ENCODE measurements at places on chromosomes 12 and 14.

- DNase-seq: no peak
Measured at GRCh38 chr14:24595073-24595808, 14.2 kb downstream of the GZMH start.

DNA sequence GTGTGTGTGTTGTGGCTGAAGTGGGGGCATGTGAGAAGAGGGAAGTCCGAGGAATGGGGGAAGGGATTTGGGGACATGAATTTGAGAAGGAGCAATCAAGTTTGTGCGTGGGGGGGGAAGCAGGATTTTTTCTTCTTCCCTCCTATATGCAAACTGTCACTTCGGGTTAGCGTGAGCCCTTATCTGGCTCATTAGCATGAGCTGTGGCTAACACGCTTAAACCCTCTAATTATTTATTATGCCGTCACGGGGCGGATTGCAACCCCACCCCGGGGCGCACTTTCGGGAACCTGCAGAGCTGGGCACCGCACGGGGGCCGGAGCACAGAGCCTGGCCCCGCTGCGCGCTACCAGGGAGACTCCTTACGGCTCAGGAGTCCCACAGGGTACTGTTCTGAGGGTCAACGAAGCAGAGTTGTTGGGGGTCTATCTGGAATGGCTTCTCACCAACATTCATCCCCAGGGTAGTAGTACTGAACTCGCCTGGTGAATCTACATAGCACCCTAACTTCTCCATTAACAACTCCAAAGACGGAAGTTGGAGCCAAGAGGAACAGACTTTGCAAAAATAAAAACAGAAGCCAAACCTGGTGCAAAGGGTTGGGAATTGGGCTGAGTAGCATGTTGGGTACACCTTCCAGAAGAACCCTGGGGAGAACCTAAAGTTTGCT is 6.4 kb upstream of the ASCL1 start:
- DNase-seq: no peak

DNA sequence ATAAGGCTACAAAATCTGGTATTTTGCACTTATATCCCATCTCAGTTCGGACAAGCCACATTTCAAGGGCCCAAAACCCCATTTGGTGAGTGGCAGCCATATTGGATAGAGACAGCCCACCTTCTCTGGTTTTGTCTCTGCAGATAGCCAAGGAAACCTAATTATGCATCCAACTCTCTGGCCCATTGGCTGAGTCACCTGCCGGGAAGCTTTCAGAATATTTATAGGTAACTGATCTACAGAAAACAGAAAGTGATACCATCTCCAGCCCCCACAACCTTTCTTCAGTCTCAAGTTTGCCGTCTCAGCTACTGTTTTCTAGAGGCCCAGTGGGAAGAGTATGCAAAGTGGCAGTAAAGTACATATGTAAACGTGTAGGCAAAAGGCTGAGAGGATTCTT is 33.7 kb upstream of the PPP1CC start:
- DNase-seq: no peak

GRCh38 chr12:39966721-39967120 is 139.2 kb downstream of the SLC2A13 start:
- no peak for DNase-seq

DNA sequence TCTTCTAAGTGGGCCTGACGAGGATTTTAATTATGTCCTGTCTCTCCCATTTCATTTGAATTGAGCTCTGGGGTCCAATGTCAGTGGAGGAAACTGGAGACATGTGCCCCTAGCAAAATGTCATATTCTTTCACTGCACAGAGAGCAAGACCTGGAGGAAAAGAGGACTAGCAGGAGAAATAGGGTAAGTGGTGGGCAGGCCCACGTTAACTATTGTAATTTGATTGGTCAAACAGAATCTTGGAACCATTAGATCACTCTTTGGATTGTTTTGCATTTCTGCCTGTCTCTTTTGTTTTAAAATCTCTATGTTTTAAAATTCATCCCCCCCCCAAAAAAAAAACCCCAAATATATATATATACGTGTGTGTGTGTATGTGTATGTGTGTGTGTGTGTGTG is 113.9 kb upstream of the PELI2 start:
- DNase-seq: no peak

DNA sequence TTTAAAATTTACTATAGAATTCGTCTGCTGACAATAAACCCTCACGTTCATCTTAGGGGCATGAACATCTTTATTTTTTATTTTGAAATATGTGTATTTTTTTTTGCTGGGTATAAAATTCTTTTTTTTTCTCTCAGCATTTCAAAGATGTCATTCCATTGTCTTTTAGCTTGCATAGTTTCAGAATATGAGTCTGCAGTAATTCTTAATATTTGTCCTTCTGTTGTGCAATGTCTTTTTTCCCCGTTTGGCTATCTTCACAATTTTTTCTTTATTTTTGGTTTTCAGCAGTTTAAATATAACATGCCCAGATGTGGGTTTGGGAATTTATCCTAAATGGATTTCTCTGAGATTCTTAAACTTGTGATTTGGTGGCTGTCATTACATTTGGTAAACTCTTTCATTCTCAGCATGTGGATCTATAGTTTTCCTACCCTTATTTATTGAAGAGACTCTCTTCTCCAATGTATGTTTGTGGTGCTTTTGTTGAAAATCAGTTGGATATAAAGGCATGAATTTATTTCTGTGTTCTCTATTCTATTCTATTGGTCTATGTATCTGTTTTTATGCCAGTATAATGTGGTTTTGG is 37.8 kb upstream of the PLBD1 start:
- no peak for DNase-seq

DNA sequence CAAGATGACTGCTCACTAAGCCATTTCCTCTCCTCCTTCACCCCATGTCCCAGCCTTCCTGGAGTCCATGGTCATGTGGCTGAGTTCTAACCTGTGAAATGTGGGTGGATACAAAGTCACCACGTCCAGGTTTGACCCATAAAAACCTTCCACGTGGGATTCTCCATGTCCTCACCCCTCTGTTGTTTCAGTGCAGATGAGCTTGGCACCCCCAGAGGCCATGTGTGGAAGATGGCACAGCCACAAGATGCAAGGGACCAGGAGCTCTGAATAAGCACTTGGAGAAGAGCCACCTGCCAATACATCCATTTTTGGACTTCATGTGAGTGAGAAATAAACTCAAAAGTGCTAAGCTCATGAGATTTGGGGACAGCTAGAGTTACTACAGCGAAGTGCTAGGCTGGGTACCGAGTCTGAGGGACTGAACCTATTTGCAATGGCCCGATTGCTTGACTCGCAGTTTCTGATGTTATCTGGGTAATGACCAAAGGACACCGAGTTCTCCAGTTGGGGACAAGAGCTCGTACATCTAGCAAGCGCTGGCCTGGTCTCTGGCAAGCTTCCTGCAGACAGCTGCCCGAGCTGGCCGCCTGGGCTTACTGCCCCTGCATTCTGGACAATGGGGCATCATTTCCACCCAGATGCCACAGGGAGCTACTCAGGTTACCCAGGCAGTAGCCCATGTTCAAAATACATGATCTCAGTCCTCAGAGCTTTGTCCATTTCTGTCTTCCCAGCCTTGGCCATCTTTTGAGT is 7.7 kb upstream of the SLC24A4 start:
- no peak for DNase-seq

DNA sequence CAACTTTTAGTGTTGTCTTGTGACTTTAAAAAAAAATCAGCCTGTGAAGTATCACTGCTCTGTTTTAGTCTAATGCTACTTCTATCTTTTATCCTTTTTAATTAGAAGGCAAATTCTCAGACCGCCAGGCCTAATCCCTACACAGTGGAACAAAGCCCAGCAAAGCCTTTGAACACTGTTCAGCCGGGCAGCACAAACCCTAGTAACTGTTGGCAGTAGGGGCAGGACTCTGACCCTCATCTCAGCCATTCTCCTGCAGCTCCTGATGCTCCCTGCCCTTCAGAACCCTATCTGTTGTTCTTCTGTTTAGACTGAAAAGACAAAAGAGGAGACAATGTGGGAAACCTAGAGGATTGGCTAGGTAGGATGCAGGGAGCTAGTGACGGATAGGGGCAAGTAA is 78.0 kb upstream of the OTX2 start:
- no peak for DNase-seq

DNA sequence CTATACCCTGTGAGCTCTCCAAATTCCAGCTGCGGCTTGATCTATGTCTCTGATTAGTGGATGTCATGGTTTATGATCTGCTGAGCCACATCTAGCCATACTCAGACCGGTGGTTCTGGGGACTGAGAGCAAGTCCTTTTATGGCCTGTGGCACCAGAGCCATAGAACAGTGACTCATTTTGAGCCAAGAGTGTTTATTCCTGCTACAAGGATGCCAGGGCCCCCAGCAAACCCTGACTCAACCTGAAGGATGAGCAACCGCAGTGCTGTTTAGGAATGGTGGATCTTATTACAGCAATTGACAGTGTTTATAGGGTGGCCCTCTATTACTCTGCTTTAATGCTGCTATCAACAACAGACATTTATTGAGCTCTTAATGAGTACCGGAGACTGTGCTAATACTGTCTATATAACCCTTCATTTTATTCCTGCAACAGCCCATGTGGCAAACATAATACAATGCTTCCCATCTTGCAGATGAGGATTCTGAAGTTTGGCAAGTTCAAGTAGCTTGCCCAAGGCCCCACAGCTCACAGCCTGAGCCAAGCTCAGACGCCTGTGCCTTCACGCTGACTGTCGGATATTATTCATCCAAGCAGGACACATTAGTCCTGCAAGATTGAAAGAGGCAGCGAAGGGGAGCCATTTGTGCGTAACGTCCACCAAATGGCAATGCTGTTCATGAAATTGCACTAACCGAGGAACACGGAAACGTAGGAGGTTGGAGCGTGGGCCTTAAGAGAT is 273.6 kb upstream of the PWP1 start:
- DNase-seq: no peak

DNA sequence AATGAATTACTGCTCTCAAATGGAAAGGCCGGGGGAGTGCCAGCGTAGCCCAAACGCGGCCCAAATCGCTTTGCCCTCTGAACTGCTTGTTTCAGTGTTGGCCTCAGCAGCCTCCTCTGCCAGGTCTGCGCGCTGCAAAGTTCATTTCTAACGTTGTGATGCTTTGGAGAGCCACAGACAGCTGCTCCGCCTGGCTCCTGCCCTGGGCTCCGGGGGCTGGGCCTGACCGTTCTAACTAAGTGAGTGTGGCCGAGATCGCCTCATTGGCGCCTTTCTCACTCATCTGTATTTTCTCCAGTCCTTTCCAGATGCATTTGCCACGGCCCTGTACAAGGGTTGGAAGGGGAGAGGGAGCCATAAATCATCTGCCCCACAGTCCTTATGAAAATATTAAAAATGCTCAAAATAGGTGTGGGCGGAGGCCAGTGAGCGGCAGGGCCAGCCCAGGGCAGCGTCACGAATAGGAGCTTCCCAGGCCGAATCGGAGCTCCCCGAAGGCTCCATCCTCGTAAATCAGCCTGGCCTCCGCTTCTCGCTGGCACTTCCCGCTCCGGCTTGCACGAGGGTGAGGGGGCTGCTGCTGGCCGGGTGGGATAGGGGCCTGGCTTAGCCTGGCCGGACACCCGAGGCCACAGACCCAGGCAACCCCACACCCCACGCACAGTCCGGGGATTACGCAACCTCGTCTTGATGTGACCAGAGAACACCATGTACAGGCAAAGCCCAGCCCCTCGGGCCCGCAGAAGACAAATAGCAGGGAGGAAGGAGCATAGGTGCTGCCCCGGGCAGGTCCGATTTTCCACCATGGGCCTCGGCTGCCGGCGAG is 196.6 kb upstream of the DIO3 start:
- DNase-seq: no peak

DNA sequence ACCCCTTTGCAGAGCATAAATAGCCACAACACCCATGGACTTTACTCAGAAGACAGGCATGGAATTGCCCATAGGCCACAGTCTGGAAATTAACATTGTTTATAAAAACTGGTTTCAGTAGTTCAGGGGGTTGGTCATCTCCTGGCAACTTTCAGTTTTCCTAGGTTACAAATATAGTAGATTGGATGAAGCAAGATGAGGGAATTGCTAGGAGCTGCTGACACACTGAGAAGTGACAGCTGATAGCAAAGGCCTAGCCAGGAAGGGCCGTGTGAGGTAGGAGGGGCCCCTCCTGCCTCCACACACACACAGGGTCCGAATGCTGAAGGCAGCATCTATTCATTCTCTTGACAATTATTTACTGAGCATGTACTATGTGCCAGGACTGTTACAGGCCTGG is 8.3 kb downstream of the GALNT16 start:
- DNase-seq: no peak

- DNase-seq: no peak
Measured at GRCh38 chr12:116127859-116128258, 149.6 kb downstream of the MED13L start.

- DNase-seq: no peak
Measured at GRCh38 chr12:116453631-116454030, 105.5 kb upstream of the MAP1LC3B2 start.

DNA sequence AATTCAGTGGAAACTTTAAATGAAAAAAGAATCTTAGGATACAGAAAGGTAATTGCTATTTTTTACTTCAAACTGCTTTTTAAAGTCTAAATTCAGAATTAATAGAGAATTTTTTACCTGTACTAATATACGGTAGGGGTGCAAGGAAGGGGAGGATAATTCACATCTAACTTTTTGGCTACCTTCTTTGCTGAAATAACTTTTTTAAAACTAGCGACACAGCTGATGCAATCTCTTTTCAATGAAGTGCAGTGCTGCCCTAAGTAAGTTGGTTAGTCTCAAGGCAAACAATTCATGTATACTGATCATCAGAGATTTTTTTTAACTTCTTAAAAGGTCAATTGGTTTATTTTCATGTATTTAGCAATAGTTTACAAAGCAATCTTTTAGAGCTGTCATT is 119.8 kb downstream of the NEDD1 start:
- DNase-seq: no peak

DNA sequence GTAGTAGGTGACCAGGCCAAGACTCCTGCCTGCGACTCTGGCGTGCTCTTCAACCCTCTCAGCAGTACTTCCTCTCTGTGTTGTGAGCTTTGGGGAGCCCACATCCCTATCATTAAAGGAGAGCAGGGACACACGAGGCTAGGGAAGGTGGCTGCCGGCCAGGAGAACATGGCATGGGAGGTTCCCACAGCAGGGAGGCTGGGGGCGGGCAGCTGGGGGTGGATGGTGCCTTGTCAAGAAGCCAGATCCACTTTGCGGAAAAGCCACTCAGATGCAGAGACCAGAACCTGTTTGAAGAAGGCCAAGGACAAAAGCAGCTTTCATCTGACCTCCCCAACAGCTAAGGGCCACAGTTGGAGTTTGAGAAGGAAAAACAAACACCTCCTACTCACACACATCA is 198.6 kb downstream of the BCL11B start:
- DNase-seq: no peak

GRCh38 chr12:9940375-9940774 is 8.2 kb upstream of the CLEC2A start:
- no peak for DNase-seq

DNA sequence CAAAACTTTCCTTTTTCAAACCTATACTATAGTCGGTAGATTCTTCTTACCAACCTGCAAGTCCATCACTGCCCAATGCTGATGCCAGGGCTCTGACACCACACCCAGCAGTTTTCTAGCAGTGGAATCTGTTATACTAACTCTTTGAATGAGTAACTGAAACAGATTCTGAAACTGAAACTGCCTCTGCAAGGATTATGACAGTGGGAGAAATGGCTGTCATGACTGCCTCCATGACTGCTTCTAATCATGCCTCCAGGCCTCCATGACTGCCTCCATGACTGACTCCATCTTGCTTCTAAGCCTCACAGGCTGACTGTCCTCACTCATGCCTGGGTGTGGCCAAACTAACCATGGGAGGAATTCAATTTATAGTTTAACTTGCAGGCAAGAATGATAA is 29.4 kb upstream of the OXA1L start:
- no peak for DNase-seq

Data from BE2C (cell line).